Dermis microvascular lymphatic vessel endothelial cell (primary cell): ENCODE measurements at places on chromosomes 4 and X. TPM values are rescaled to one million over a fixed set of nuclear protein-coding genes. Genes with fewer than 3 reads are reported as not detected.

TGIF2LX gene
- total RNA-seq: not detected in 2 replicates

ARHGAP36 gene
- not detected in 2 replicates for total RNA-seq

IL13RA2 gene
- 0.13 and 1.0 TPM in 2 replicates for total RNA-seq

MYOZ2 gene
- under 0.01 TPM in 1 of 2 replicates, not detected in the other for total RNA-seq

TRIML2 gene
- 1.4 and 2.3 TPM in 2 replicates for total RNA-seq

OPHN1 gene
- total RNA-seq: 5.5 and 7.1 TPM in 2 replicates

TSPAN7 gene
- 9.2 and 23.8 TPM in 2 replicates for total RNA-seq

TCEAL6 gene
- not detected in 2 replicates for total RNA-seq

JADE1 gene
- 8.2 and 8.6 TPM in 2 replicates for total RNA-seq

ZNF674 gene
- total RNA-seq: 3.1 and 4.6 TPM in 2 replicates

LAP3 gene
- total RNA-seq: 92.7 and 125 TPM in 2 replicates

NFXL1 gene
- 3.7 and 4.7 TPM in 2 replicates for total RNA-seq

KLKB1 gene
- 0.26 and 1.1 TPM in 2 replicates for total RNA-seq

TMPRSS11F gene
- not detected in 2 replicates for total RNA-seq
